ENCODE measurements at places on chromosomes 2 and 18. TPM values are rescaled to one million over a fixed set of nuclear protein-coding genes. Genes with fewer than 3 reads are reported as not detected.

SIX3 gene
- total RNA-seq, result 0.21 TPM

MAL gene
- total RNA-seq, result not detected

SERPINB13 gene
- total RNA-seq, result not detected

ZFP36L2 gene
- total RNA-seq, result 109 TPM

SCN9A gene
- total RNA-seq, result 6.1 TPM

CD207 gene
- total RNA-seq, result not detected

HOXD8 gene
- total RNA-seq, result not detected

SERPINB2 gene
- total RNA-seq, result not detected

RALB gene
- total RNA-seq, result 16.6 TPM

SKOR2 gene
- 0.21 TPM for total RNA-seq

CXCR2 gene
- total RNA-seq, result 1.6 TPM

AQP12B gene
- total RNA-seq, result not detected

LIPG gene
- total RNA-seq, result 11.8 TPM

COL3A1 gene
- not detected for total RNA-seq

PDE1A gene
- 0.15 TPM for total RNA-seq

MDH1B gene
- total RNA-seq, result 2.1 TPM

RGPD4 gene
- total RNA-seq, result 0.08 TPM

DNAJC5G gene
- total RNA-seq, result 1.4 TPM

SGO2 gene
- total RNA-seq, result 33.2 TPM

HOXD4 gene
- total RNA-seq, result not detected

Data from H1 (cell line).